ENCODE measurements at places on chromosomes 1 and 21.

DNA sequence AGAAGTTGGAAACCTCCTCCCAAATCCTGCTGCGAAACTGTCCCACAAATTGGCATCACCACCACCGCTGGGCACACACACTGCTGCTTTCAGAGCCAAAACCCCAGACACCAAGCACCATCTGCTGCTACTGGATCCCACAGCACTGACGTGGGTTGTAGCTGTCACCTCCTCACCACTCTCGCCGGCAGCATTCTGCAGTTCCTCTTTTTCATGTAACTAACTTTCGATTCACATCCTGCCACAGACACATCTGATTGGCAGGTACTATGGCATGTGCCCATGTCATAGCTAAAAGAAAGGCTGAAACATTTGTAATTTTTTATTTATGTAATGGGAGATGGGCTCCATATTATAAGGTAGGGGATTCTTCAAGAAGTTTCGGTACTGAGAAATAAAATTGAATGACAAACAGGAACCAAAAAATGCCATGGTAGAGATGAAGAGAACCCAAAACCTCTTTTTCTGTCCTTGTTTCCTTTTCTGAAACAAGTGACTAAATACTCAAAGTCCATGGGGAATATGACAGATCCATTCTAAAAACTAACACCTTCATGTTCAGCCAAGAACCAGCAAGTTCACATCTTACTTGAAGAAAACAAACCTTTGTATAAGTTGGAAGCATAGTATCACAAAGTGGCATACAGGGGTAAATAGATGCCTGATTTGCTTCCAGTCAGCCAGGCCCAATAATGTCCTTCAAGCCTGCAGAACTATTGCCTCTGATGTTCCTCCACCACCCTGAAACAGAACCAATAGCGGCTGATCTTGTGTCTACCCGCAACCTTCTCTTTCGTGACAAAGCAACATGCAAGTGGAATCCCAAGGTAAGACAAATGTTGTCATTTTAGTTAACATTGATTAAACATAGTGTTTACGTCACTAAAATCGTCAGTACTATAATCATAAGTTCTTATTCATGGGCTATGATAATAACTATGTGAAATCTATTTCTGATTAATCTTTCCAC lies 26.6 kb upstream of the RGS13 start:
- DNase-seq: no peak

GRCh38 chr1:92277105-92277723 lies 21.6 kb downstream of the GLMN start:
- DNase-seq: no peak

GRCh38 chr1:172390683-172391551 lies 29.6 kb upstream of the C1orf105 start:
- no peak for DNase-seq

DNA sequence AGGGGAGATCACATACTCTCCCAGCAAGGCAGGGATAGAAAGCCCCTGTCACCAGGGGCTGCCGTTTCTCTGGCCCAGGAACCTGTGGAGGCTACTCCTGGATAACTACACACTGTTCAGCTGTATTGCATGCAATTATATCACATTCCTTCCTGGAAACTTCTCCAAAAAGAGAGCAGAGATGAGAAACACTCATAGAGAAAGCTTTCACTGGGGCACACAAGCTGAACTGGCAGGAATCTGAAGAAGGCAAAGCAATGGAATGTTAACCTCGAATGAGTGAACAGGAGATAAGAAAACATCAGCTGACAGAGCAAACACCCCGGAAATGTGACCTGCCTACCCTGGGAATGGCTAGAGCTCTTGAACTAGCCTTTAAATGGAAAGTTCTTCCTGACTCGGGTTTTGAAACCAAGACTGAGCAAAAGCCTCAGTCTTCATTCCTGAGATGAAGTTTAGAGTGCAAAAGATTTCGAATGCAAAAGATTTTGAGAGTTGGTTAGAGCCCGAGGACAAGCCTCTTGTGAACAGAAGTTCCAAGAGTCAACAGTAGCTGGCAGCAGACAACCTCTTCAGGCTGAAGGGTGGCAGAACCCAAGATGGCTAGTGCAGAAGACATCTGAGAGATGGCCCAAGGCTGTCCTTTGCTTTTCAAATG lies 32.3 kb downstream of the CCN1 start:
- DNase-seq: no peak

DNA sequence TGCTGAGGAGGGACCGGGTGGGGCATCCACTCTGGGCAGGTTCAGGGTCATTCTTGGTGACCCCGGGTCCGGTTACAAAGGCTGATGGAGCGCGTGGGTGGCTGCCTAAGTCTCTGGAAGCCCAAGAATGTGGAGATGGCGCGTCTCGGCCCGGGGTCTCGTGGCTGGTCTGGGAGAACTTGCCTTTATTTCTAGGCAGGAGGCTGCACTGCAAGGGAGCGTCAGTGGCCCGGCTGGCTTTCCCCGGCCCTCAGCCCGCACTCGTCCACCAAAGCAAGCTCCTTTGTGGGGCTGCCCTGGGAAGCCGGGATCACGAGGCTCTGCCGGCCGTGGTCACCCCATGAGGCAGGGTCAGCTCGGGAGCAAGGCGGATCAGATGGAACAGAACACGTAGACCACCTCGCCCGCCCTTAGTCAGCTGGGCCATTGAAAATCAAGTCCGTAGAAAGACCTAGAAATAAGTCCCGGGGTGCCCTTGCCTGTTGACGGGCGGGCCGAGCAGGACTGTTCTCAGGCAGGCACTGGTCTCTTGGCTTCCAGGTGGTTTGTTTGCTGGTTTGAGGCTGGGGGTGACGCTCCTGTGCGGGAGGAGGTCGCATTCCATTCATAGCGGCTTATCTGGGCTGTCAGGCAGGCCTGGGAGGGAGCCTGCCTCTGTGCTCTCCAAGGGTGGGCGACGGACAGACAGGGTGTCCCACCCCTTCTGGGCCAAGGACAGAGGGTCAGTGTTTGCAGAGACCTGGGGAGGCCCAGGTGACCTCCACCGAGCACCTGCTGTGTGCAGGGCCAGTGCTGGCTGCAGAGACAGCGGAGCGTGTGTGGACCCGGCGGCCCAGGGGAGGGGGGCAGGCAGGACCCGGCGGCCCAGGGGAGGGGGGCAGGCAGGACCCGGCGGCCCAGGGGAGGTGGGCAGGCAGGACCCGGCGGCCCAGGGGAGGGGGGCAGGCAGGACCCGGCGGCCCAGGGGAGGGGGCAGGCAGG lies 25.8 kb downstream of the COL18A1 start:
- no peak for DNase-seq

GRCh38 chr1:113628997-113629396 lies 130.3 kb downstream of the PHTF1 start:
- no peak for DNase-seq

GRCh38 chr1:102842606-102843005 lies 265.7 kb downstream of the COL11A1 start:
- no peak for DNase-seq

DNA sequence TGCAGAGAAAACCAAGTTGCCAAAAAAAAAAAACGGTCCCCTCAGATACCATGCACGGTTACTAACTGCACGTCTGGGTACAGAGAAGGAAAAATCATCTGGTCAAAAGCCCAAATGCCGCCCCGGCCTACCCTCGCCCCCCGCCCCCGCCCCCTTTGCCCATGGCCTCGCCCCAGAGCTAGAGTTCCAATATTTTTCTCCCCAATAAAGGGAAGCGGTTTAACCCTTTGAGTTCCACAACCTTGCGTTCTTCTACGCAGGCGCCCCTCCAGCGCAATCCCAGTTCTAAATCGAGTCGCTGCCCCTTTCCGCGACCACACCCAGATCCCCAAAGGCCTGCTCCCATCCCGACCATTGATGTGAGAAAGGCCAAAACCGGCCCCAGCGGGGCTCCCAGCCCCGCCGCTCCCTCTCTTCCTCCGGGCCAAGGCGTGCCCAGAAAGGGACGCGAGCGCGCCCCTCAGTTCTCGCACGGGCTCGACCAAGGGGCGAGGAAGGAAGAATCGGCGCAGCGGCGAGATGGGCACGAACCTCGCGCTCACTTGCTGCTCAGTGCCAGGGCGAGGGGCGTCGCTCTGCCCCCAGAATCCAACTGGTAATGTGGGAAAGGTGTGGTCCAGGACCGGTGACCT lies 797 bp downstream of the WDR47 start:
- no peak for DNase-seq

DNA sequence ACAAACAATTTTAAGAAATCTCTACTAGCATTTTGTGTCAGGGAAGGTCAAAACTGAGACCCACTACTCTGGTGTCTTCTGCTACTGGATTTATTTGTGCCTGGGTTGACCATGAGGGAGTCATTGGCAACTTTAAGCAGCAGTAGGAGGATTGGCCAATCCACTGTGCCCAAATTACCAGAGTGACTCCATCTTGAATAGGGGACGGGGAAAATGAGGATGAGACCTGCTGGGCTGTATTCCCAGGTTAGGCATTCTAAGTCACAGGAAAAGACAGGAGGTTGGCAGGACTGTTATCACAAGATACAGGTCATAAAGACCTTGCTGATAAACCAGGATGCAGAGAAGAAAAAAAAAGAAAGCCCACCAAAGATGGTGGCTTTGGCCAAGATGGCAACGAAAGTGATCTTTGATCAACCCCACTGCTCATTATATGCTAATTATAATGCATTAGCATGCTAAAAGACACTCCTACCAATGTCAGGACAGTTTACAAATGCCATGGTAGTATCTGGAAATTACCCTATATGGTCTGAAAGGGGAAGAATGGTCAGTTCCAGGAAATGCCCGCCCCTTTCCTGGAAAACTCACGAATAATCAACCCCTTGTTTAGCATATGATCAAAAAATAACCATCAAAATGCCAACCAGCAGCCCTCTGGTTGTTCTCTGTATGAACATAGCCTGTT lies 200.9 kb downstream of the LTN1 start:
- DNase-seq: no peak

GRCh38 chr1:15405106-15405850 lies 4.4 kb upstream of the EFHD2 start:
- no peak for DNase-seq

GRCh38 chr1:15726508-15726907 lies 9.6 kb upstream of the SLC25A34 start:
- DNase-seq: no peak

DNA sequence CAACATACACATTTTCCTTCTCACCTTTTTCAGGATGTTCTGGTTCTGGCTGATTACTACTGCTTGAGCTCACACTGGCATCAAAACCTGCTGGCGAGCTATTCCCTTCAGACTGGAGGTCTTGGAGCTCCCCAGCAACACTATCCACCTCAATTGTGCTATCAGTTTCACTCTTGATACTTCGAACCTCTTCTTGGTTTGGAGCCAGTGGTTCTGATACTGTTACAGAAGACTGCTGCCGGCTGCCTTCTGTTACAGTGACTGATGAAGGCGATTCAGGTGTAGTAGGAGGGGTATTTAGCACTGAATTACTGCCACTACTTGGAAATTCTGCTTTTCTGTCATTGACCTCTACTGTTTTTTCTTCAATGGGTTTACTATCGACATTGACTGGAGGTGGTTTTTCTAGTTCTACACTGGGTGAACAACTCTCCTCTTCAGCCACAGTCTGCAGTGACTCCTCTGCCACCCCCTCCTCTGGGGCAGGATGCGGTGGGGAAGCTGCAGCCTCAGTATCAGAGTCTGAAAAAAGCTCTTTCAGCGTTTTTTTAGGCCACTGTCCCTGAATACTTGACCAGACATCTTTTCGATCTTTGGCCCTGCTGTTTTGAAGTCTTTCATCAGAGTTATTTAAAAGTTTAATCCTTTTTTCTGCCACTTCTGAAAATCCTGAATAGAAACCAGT lies 20.7 kb upstream of the RBM34 start:
- no peak for DNase-seq

DNA sequence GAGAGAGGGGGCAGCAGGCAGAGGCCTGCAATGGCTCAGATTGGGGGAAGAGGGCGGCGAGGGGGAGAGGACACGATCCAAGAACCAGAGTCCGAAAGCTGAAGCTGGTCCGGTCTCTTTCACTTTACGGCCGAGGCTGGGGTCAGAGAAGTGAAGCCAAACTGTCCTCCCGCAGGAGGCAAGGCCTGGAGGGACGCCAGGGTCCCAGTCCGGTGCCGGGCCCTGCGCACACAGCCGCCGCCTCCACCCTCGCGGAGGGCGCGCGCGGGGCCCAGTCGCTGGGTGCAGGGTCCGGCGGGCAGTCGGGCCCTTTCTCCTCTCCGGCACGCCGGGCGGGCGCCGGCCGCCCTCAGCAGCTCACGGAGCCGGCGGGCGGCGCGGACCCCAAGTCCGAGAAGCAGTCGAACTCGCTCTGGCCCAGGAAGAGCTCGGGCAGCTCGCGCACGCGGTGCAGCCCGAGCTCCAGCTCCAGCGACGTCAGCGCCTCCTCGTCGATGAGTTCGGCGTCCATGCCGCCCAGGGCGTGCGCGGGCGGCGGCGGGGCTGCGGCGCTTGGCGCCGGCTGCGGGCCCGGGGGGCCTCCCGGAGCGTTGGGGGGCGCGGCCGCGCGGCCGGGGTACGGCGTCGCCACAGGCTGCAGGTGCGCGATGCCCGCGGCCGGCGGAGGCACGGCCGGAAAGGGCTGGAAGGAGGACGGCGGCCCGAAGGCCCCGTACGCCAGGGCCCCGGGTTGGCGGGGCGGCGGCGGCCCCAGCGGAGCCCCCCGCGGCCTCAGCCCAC lies 749 bp downstream of the CITED4 start:
- peak; percentile 15 for DNase-seq

GRCh38 chr1:116331523-116331922 lies 41.5 kb upstream of the ATP1A1 start:
- no peak for DNase-seq

- no peak for DNase-seq
Measured at GRCh38 chr1:183880531-183881243, 75.8 kb downstream of the RGL1 start.

DNA sequence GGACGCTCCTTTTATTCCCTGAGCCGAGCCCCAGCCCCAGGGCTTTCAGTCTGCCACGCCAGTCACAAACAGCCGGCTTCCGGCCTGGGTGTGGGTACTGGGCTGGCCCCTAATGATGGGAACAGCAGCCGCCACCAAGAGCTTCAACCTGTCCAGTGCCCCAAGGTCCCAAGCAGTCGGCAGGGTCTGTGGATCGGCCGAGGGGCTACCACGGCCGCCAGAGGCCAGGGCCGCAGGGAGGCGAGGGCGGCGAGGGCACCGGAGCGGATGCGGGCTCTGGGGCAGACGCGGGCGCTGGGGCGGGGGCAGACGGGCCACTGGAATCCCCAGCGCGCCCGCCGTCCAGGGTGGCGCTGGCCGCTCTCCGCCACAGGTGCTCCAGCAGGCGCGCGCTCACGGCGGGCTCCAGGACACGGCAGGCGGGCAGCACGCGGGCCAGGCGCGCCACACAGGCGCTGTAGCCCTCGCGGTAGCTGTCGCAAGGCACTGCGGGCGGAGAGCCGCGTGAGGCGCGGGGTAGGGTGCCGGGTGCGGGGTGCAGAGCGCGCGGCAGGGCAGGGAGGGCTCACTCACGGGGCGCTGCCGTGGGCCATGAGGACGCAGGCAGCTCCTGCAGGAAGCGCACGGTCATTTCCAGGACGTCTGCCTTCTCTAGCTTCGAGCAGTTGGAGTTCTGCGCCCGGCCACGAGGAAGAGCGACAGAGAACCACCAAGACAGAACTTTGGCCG lies 887 bp downstream of the HES2 start:
- DNase-seq: no peak

- DNase-seq: no peak
Measured at GRCh38 chr1:44631333-44631646, 43.0 kb downstream of the TMEM53 start.

DNA sequence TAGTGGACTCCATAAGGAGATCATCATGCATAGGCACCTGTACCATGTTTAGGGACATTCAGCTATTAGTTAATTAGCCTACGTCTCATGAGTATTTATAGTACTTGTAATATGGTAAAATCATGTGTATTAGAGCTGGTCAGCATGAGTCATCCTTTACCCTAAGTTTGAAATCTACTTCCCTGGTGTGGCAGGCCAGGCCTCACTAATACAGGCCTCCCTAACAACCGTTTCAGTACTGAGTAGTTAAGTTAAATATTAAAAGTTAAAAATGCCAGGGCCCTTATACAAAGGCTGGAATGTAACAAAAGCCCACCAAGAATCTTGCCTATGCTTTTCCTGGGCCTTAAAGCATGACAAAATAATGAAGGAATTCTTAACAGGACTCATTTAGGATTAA lies 356.3 kb upstream of the DPYD start:
- DNase-seq: no peak

Data from NCI-H524 (cell line).